NCI-H774 (cell line): ENCODE measurements at places on chromosomes 12 and 14.

- DNase-seq, result no peak
Measured at GRCh38 chr12:121423253-121423652, 23.3 kb downstream of the RNF34 start.

DNA sequence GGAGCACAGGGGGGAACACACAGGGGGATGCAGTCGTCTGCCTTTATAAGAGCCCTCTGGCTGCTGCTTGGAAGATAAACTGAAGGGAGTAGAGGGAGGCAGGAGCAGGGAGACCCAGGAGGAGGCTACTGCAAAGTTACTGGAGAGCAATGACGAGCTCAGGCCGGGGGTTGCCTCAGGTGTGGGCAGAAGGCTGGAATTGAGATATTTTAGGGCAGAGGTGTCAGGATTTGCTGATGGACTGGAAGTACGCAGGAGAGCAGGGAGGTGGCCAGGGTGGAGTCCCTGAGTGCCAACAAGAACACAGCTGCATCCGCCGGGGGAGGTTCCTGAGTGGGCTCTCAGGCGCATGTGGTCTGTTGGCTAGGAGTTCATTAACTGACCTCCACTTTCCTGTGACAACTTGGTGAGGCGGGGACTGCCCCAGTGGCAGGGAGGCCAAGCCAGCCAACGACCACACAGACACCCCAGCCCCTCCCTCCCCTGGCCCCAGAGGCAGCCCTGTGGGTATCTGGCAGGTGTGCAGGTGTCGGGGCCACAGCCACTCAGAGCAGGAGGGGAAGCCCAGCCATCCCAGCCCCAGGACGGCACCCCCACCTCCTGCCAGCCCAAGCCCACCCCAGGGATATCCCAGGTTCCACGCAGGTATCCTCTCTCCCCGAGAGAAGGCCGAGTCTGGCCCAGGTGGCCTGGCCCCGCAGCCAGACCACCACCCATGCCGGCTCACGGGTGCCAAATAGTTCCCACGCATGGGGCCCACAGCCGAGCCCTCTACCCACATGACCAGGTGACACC, 85.4 kb downstream of the NCOR2 start:
- DNase-seq, result no peak

GRCh38 chr12:6538420-6539313, 4.3 kb downstream of the GAPDH start:
- DNase-seq, result no peak

GRCh38 chr14:98798099-98798498, 473.9 kb downstream of the BCL11B start:
- DNase-seq, result peak; percentile 52

DNA sequence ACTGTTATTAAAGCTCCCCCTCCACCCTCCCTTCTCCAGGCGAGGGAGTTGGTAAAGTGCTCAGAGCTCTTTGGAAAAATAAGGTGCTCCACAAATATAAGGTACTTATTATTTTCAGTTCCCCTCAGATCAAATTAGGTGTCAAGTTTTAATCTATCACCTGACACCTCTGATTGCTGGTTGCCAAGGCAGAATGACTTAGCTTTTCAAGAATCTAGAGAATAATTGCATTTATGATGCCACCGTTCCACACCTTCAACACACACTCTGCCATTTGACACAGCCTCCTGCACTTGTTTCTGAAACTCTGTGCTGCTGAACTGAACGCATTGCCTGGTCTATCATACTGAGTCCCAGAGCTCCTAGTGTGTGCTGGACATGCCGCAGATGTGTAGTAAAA, 128.6 kb downstream of the CRACR2A start:
- no peak for DNase-seq

DNA sequence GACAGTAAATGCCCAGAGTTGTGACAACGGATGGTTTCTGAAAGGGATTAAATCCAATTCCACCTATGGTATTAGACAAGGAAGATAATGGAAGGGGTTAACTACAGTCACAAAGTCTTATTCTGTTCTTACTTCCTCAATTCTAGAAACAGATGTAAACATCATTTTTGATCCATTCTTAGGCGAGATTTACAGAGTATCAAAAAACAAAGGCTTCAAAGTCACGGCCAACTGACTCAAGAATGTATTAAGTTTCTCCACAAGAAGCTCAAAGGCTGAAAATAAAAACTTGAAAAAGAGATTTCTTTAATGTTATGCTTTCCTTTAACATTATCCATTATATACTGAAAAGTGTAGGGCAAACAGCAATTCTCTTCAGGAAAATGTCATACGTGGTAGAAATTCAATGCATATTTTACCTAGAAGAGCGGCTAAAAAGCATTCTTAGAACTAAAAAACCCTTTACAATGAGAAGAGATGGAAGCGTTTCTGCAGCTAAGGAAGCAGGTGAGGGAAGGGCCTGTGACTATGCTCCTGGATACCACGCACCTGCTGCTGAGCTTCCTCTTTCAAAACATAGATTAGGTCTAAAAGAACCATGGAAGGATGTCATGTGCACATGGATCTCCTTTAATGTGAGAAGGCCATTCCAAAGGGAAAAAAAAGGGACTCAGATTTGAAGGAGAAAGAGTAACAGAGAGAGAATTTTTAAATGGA, 185.8 kb downstream of the STXBP6 start:
- DNase-seq, result no peak

- DNase-seq, result peak; percentile 49
Measured at GRCh38 chr12:18502422-18502968, 235.3 kb downstream of the PLCZ1 start.

DNA sequence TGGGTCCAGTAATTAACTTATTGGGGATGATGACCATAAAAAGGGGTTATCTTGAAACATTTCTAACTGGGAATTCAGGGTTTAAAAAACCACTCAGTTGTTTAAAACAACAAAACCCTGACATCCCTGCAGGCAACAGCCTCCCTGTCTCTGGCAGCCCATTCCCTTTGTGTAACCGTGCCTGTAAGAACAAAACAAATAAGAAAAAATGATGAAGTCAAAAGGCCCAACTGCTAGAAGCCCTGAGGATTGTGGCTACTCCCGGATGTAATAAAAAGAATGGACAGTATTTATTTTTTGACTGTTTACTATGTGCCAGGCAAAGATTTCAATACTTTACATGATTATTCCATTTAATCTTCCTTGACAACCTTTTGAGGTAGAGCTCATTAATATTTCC, 75.3 kb downstream of the TMCC3 start:
- no peak for DNase-seq

- DNase-seq, result no peak
Measured at GRCh38 chr14:68593806-68594536, 198.9 kb downstream of the ZFP36L1 start.

- DNase-seq, result no peak
Measured at GRCh38 chr14:69620211-69620611, 8.8 kb downstream of the SUSD6 start.

DNA sequence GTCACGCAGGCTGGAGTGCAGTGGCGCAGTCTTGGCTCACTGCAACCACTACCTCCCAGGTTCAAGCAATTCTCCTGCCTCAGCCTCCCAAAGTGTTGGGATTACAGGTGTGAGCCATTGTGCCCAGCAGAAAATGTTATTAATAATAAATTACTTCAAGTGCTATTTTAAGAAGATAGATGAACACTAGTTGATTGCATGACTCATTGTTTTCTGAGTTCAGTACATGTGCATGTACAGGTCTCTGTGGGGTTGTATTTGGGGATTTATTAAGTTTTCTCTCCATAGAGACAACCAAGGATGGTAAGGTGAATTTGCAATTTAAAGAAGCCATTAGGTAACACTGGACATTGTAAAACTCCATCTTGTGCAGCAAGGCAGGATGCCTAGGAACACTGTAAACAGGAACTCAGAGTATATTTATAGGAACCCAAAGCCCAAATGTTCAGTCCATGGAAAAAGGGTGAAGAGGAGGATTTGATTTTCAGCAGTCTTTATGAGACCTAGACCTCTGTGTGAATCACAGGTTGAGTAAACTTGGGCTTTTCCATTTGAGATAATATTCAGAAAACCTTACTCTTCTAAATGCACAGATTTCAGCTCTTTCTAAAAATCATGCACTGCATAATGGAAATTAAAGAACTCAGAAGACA, 49.3 kb upstream of the TMPO start:
- DNase-seq, result no peak

DNA sequence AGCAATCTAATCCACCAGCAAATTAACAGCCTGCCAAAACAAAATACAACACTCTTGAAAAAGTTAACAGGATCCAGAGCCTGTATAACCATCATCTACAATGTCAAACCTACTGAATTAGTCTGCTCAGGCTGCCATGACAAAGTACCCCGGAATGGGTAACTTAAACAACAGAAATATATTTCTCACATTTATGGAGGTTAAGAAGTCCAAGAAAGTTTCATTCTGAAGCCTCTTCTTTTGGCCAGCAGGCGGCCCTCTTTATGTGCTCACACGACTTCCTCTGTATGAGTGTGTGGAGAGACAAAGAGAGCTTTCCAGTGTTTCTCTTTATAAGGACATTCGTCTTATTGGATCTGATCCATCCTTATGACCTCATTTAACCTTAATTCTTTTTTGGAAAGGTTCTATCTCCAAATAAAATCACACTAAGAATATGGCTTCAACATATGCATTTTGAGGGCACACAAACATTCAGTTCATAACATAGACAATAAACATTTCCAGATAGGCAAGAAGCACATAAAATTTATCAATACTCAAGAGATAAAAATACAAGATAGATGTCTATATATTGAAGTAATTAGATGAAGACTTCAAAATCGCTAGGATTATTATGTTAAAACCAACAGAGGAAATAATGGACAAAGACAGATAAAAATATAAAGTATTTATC, 5.9 kb upstream of the RERG start:
- DNase-seq, result peak; percentile 11

- DNase-seq, result no peak
Measured at GRCh38 chr12:11719678-11720099, 70.2 kb downstream of the ETV6 start.

GRCh38 chr12:25785134-25785533, 173.3 kb upstream of the RASSF8 start:
- DNase-seq, result no peak

GRCh38 chr12:88812610-88813009, 232.3 kb upstream of the KITLG start:
- DNase-seq, result no peak

DNA sequence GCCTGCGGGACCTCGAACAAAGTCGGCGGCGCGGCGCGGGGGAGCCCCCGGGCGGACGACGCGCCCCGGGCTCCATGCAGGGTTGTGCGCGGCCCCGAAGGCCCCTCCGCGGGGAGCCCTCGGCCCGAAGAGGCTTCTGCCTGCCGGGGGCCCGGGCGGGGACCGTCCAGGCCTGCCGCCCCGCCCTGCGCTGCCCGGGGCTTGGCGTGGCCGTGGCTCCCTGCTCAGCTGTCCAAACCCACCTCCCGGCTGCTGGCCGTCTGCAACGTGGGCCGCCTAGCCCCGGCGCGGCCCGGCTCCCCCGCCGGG, 670 bp downstream of the DYRK2 start:
- no peak for DNase-seq

DNA sequence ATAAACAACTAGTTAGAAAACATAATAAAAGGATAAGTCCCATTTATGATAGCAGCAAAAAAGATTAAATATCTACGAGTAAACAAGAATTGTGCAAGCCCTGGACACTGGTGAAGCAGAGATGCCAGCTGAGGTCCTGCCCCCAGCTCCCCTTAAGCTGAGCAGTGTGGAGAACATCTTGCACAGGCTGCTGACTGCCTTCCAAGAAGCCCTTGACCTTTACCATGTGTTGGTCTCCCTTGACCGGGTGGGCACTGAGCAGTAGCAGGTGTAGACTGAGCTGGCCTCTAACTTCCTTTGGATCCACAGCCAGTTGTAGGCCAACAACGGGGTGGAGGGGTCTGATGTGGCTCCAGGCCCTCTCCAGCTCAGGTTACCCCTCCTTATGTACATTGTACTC, 47.7 kb upstream of the PAPLN start:
- no peak for DNase-seq

DNA sequence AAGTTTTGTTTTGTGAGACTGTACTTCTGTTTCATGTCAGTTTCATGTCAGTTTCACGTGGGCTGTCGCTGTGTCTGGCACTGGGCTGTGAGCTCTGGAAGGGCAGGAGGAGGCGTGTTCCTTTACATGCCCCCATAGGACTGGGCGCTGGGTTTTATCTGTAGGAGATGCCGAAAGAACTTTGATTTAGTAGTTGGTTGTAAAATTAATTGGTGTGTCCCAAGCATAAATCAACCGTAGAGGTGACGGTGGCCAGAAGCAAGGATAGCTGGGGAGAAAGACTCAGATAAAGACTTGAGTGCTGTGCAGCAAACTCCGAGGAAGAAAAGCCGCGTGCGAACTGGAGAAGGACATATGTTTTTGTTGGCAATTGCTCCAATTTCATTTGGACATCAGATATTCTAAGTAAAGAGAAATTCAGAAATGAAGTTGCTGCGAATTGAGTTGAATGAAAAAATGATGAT, 182.5 kb downstream of the VRK1 start:
- no peak for DNase-seq

DNA sequence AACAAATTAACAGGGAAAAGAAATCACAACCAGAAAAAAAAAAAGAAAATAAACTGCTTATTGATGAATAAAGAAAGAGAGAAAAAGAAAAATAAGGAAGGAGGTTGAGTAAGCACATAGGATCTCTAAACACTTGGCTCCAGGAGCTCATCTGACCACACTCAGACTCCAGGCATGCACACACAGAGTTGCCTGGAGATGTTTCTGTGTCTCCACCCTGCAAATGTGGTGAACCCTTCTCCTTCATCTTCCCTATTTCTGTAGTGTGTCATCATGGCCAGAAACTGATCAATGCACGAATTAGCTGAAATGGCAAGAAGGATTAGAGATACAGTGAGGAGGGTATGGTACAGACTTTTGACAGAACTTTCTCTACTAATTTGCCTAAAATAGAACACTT, 20.2 kb downstream of the OR4N2 start:
- DNase-seq, result no peak

DNA sequence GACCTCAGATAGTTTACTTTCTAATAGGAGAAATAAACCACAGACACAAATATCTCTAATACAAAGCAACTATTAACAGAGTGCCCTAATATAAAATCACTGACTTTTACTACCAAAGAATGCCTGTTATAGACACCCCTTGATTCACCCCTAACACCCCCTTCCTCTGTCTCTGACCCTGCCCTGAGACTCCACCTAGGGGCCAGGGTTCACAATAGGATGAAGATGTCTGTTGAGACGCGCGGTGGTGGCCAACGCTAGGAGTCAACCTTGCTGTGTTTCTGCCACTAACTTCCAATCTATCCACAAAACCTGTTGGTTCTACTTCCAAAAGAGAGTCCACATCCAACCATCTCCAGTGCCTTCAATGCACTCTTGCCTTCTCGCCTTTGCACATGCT, 10.9 kb upstream of the TC2N start:
- no peak for DNase-seq

GRCh38 chr12:74552201-74552600, 14.6 kb downstream of the ATXN7L3B start:
- DNase-seq, result no peak
